Occipital lobe (tissue), 3 donors: ENCODE measurements at places on chromosomes 4 and X. TPM values are rescaled to one million over a fixed set of nuclear protein-coding genes. Genes with fewer than 3 reads are reported as not detected.

GYPA gene
- 5.8 TPM for total RNA-seq

TCEAL6 gene
- total RNA-seq, result 6.7 TPM

AKAP14 gene
- total RNA-seq, result 1.4 TPM

DCHS2 gene
- total RNA-seq, result 3.7 TPM

GPC3 gene
- total RNA-seq, result 5.3 TPM

UGT2B17 gene
- not detected for total RNA-seq

UCHL1 gene
- total RNA-seq, result 839 TPM

DTHD1 gene
- total RNA-seq, result 0.94 TPM

NHS gene
- 3.3 TPM for total RNA-seq

C1QTNF7 gene
- 2.8 TPM for total RNA-seq

HELT gene
- total RNA-seq, result not detected

GC gene
- total RNA-seq, result 0.31 TPM

SMIM10L2A gene
- 10.0 TPM for total RNA-seq

GPR119 gene
- total RNA-seq, result not detected

GAGE2A gene
- total RNA-seq, result not detected

TMEM129 gene
- total RNA-seq, result 12.8 TPM

SRPX gene
- total RNA-seq, result 2.5 TPM

MAGEA10 gene
- total RNA-seq, result not detected

LEF1 gene
- 6.9 TPM for total RNA-seq

POU4F2 gene
- not detected for total RNA-seq

ANKRD37 gene
- total RNA-seq, result 25.1 TPM

HMX1 gene
- total RNA-seq, result 0.16 TPM

CNKSR2 gene
- total RNA-seq, result 200 TPM

SLC34A2 gene
- total RNA-seq, result 0.16 TPM

RHOH gene
- 0.94 TPM for total RNA-seq
